Activated CD4-positive, CD25-positive, alpha-beta regulatory T cell treated with anti-CD3 and anti-CD28 coated beads, Interleukin-2, amount 50 U/mL, for 24 hours (primary cell): ENCODE measurements at places on chromosomes 1 and 21.

DNA sequence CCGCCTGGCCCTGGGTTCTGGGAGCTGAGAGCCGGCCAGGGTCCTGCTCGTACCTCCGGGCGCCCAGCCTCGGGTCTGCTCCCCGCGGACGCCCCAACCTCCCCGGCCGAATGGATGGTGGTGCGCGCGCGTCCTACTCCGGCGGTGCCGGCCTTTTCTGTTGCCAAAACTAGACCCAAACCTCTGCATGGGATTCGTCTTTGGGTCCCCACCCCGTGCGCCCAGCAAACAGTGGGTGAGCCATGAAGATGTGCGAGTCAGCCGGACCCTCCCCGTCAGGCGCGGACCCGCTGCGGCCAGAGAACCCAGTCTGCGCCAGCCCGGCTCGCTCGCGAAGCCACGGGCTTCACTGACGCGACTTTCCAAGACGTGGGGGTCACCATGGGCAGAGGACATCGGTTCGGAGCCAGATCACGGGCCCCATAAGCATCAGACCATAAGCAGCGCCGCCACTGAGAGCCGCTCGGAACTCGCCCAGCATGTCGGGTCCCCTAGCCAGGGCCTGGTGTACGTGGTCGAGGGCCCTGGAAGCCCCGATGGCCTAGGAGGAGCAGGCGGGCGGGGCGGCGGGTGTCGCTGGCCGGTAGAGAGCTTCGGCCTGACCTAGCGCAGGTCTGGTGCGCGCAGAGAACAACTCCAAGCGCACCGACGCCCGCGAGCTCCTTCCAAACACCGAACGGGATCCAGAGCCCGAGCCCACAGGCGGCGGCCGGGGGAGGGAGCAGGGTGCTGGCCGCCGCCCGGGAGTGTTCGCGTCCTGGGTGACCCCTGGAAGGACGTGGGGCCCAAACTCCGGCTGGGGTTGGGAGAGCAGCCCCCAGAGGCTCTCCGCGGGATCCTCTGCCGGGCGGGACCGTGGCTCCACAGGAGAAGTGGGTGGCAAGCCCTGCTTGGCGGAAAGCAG, 1.0 kb upstream of the TP73 start:
- no peak for ATAC-seq

GRCh38 chr21:16773206-16773605, 739.6 kb upstream of the CXADR start:
- ATAC-seq = no peak

- no peak for ATAC-seq
Measured at GRCh38 chr21:27759820-27760219, 792.9 kb upstream of the ADAMTS5 start.

GRCh38 chr1:186474208-186474607, 13.3 kb upstream of the PDC start:
- ATAC-seq = no peak

- ATAC-seq = no peak
Measured at GRCh38 chr1:203524824-203525223, 30.9 kb downstream of the OPTC start.

- peak; percentile 40 for ATAC-seq
Measured at GRCh38 chr1:210400043-210400840, 71.5 kb downstream of the HHAT start.

DNA sequence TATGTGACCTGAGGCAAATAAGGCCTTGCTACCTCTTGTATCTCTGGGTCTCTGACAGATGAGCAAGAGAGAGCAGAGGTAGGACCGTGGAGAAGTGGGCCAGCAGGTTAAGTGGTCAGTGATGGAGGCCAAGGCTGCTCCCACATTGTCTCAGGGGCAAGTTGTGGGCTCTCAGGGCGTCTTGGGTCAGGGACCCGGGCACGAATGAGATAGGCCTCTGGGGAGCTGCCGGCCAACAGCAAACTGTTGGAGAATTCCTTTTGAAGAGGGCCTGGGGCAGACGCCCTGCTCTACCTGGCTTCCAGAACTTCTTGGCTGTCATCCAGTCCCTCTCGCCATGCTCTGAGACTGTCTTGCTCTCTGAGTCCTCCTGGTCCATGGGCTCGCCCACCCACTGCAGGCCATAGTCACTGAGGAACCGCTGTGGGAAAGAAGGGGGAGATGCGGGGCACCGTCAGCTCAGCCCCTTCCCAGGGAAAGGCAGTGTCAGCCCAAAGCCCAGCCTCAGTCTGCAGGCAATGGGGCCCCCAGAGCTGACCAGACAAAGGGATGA, 12.4 kb downstream of the UBXN11 start:
- ATAC-seq = no peak

DNA sequence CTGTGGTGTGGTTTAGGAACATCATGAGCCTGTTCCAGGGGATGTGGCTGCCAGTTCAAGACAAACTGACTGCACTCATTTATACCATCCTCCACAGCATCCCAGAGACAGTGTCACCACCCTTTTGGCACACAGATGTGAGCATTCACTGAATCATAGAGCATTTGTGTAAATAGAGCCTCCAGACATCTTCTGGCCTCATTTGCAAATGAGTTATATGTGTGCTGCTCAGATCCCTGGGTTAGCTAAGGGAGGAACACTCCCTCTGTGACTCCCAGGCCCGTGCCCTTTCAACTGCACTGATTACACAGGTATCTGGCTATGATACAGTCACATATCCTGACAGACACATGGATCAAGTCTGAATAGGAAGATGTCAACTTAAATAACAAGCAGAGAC, 351.5 kb upstream of the PLD5 start:
- no peak for ATAC-seq

DNA sequence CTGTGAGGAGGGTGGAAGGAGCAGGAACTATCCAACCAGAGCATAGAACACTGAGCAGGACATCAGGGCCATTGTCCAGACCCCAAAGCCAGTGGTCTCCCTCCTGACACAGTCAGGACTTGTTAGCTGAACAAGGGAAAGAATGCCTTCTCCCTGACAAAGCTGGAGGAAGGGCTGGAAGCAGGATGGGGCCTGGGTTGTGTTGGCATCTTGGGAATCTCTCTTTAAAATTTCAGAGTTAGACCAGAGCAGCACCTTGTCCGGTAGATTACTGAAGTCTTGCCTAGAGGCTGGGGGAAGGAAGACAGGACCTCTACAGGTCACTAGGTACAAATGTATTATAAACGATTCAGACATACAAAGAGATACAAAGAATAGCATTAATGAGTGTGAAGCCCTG, 35.0 kb upstream of the ATP2B4 start:
- ATAC-seq = no peak

- ATAC-seq = no peak
Measured at GRCh38 chr21:38386967-38387366, 111.3 kb downstream of the ERG start.

GRCh38 chr1:29333008-29333407, 96.7 kb downstream of the PTPRU start:
- no peak for ATAC-seq

DNA sequence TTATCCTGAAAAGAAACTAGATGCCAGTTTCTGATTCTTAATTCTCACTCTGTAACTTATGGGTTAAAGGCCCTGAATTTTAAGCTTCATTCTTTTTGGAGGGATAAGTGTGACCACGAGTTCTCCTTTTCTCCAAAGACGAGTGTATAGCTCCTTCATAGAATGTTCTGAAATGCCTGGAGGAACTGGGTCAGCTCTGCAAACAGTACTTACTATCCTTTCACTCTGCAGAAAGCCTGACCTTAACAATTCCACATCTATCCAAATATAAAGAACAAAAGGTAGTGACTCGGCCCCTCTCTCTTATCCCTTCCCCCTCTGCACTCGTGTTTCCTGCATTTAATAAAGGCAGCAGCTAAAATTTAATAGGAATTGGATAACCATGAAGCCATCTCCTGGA, 150.5 kb downstream of the LYPLAL1 start:
- no peak for ATAC-seq

DNA sequence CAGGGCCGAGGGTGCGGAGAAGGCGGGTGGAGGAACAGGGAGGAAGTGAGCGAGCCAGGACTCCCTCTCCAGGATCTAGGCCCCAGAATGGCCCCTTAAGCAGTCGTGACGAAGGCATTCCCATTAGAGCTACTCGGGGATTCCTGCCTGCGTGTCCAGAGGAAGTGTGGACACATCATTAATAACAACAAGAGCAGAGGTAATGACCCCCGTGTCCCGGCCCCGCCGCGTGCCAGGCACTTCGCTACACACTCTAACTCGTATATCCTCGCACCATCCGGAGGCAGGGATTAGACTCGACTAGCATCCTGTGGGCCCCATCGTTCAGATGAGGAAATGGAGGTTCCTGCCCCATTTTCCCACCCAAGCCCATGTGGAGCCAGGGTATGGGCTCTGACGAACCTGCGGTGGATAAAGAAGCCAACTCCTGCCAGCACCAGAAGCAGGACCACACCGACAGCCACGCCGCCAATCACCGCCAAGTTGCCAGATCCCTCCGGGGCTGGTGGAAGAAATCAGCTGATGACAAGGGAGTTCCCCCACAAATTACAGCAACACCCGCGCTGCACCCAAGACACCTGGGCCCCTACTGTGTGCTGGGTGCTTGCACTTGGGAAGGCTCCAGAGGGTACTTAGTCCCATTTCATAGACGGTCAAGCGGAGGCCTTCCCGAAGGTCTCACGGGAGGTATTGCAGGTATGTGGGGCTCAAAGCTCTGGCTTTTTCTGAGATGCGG, 21.6 kb downstream of the EPHA2 start:
- no peak for ATAC-seq

DNA sequence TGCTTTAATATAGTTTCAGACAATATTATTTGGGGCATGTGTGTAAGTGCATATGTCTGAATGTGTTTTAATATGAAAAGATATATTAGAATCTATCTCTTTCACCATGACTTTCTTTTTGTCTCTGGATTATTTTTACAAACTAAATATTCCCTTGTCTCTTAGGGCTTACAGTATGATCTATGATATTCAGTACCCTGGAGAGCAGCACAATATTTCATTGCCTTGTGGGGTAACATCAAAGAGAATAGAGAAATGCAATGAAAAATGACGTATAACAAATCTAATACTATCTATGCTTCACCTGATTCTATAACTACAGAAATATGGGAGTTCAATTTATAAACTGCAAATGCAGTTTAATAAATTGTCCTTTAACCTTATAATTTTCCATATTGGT, 2084.5 kb downstream of the MRPL39 start:
- no peak for ATAC-seq

GRCh38 chr21:39489380-39489924, 37.7 kb downstream of the SH3BGR start:
- no peak for ATAC-seq

DNA sequence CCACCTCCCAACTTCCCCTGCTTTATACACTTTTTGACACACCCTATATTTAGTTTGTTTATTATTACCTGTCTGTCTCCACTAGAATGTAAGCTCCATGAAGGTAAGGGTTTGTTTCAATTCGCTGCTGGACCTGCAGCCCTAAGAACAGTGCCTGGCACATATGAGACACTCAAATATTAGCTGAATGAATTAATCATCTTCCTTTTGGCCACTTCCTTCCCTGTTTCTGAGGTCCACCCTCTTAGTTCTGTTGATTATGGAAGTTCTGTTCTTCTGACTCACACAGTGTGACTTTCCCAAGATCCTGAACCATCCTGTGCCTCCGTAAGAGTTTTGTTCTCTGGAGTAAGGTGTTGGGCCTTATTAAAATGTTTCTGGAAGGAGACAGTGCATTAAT, 40.4 kb upstream of the GJA5 start:
- no peak for ATAC-seq

DNA sequence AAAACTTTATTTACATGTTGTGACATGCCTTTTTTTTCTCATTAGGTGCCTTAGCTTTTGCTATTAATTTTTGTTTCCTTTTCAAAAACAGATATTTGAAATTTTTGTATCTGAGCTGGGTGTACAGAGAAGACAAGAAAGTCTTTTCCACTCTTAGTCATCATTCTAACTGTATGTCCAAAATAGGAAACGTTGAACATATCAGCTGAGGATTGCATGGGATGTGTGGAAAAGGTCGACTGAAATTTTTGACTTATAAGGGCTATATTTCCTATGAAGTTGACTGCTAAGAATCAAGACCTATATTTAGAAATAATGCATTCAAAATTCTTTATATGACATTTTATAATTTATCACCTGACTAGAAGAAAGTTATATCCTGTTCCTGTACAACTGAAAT, 270.0 kb upstream of the ZRANB2 start:
- ATAC-seq = no peak

DNA sequence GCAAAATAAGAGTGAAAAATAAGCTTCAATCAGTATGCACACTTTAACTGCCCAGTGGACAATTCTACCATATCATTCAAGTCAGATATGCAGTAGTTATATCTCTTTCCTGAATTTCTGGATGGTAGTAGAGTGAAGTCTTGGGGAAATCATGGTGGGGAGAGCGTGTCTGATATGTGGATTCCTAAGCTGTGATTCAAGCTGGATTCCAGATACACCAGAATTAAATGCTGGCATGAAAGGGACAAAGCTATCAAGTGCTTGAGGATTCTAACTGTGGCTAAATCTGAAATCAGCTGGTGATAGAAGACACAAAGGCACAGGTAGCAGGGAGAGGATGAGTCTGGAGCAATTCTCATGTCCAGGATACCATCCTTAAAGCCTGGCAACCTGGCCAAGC, 323.5 kb downstream of the DUSP10 start:
- ATAC-seq = no peak

DNA sequence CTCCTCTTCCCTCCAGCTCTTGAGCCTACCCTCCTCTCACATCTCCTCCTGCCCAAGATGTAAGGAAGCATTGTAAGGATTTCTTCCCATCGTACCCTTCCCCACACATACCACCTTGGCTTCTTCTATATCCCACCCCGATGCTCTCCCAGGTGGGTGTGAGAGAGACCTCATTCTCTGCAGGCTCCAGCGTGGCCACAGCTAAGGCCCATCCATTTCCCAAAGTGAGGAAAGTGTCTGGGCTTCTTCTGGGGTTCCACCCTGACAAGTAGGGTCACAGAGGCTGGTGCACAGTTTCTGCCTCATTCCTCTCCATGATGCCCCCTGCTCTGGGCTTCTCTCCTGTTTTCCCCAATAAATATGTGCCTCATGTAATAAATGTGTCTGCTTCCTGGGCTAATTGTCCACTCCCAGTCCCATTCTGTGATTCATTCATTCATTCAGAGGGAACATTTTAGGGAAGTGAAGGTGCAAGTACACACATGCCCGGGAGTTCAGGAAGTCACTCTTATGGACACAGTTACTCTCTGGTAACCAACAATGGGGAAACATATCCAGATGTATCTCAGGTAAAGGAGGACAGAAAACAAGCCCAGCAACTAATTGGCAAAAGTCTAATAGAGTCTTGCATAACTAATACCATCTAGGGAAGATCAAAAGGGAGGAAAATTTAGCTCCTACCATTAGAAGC, 1.9 kb downstream of the SPRR4 start:
- ATAC-seq = no peak

GRCh38 chr1:179043266-179043665, 17.6 kb downstream of the FAM20B start:
- no peak for ATAC-seq

GRCh38 chr1:236332092-236332758, 50.5 kb upstream of the ERO1B start:
- ATAC-seq = no peak
